IMR-90 (cell line): ENCODE measurements at places on chromosomes 2 and 18. TPM values are rescaled to one million over a fixed set of nuclear protein-coding genes. Genes with fewer than 3 reads are reported as not detected.

- peaks cover 2% of the 10 kb centered on the region; the same call in 1 of the 2 replicates for H3K36me3 ChIP-seq
- H3K4me1 ChIP-seq = peaks cover 12% of the 10 kb centered on the region
- peak; percentile 82 for DNase-seq
- H3K4me3 ChIP-seq = no peak overlapping the region
- H3K27ac ChIP-seq = no peak overlapping the region
Measured at GRCh38 chr2:37635504-37636380, 35.7 kb downstream of the CDC42EP3 start.

- H3K4me3 ChIP-seq = no peak overlapping the region
- H3K27me3 ChIP-seq = no peaks in the 10 kb centered on the region
- no peaks in the 10 kb centered on the region for H3K36me3 ChIP-seq
- DNase-seq = no peak
- no peak overlapping the region for H3K27ac ChIP-seq
Measured at GRCh38 chr2:58350484-58350883, 109.4 kb upstream of the FANCL start.

Gene FOXD4L1
- not detected in 2 replicates for total RNA-seq

GRCh38 chr18:9947248-9947647 is 33.4 kb downstream of the VAPA start:
- no peak overlapping the region for H3K27ac ChIP-seq
- no peaks in the 10 kb centered on the region for H3K27me3 ChIP-seq
- DNase-seq = peak; percentile 28
- no peak overlapping the region for H3K4me3 ChIP-seq
- peaks cover 3% of the 10 kb centered on the region; the same call in 1 of the 2 replicates for H3K4me1 ChIP-seq

Gene CPLX4
- not detected in 2 replicates for total RNA-seq

Gene TNFRSF11A
- under 0.01 TPM in 1 of 2 replicates, not detected in the other for total RNA-seq

- no peak overlapping the region for H3K27ac ChIP-seq
- H3K4me1 ChIP-seq = no peaks in the 10 kb centered on the region; the same call in 1 of the 2 replicates
- no peak for DNase-seq
- no peaks in the 10 kb centered on the region for H3K27me3 ChIP-seq
- H3K4me3 ChIP-seq = no peak overlapping the region
Measured at GRCh38 chr18:58531236-58531635, 97.7 kb downstream of the ALPK2 start.

DNA sequence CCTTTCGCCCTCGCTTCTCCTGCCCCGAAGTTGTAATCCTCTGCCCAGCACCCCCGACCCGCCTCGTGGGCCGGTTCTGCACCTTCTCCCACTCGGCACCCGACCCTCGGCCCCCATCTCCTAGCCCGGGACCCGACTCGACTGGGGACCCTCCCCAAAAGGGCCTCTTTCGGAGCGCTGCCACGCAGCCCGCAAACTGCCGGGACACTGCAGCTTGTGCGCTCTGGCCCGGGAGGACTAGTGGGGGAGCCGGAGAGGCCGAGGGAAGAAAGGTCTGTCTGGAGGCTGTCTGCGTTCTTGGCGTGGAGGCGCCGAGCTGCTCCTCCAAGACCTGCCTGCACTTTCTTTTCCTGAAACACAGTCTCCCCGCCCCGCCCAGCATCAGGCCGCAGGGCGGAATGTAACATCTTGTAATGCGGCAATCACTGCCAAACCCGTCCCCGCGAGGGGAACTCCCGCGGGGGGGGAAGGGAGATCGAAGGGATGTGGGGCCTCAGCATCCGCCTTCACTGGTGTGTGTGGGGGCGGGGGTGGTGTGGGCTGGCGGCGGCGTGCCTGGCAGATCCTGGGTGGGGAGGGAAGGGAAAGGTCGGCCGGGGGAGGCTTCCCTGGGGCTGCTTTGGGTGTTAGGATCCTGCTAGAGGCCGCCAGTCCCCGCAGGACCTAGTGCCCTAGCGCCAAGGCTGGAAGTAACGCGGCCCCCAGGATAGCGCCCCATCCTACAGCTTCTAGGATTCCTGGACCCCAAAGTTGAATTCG is 7.4 kb downstream of the DLX2 start:
- no peaks in the 10 kb centered on the region for H3K36me3 ChIP-seq
- H3K4me3 ChIP-seq = peak overlapping the region; percentile 58
- H3K27me3 ChIP-seq = peaks cover 44% of the 10 kb centered on the region
- peak; percentile 78 for DNase-seq

Gene FHL2
- total RNA-seq = 373 and 464 TPM in 2 replicates

Gene CXCR1
- not detected in 2 replicates for total RNA-seq

DNA sequence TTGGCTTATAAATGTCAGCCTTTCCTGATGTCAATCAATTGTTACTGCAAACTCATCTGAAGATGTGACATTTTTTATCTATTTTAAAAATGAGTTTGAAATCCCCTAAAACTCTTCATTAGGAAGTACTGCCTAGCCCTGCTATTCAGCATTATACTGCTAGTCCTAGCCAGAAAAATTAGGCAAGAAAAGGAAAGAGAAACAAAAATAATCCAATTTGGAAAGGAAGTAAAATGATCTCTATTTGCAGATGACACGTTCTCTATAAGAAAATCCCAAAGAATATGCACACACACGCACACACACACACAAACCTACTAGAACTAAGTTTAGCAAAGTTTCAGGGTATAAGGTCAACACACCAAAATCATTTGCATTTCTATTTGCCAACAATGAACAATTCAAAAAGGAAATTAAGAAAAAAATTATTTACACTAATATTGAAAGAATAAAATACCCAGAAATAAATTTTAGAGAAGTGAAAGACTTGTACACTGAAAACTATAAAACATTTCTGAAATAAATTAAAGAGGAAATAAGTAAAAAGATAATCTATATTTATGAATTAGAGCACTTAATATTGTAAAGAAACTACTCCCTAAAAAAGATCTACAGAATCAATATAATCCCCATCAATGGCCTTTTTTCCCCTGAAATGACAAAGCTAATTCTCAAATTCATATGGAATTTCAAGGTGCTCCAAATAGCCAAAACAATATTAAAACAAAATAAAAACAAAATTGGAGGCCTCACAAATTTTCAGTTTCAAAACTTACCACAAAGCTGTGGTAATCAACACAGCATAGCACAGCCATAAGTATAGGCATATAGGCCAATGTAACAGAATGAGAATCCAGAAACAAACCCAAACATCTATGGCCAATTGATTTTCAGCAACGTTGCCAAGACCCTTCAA is 433.7 kb upstream of the TRIB2 start:
- DNase-seq = no peak
- no peaks in the 10 kb centered on the region; the same call in 1 of the 2 replicates for H3K4me1 ChIP-seq
- no peak overlapping the region for H3K4me3 ChIP-seq
- no peaks in the 10 kb centered on the region for H3K27me3 ChIP-seq
- H3K27ac ChIP-seq = no peak overlapping the region

Gene CPO
- not detected in 2 replicates for total RNA-seq

Gene MPV17
- total RNA-seq = 70.4 and 80.5 TPM in 2 replicates

Gene CAPN13
- not detected in 2 replicates for total RNA-seq

GRCh38 chr2:72024451-72025175 is 123.0 kb downstream of the CYP26B1 start:
- H3K36me3 ChIP-seq = no peaks in the 10 kb centered on the region
- peaks cover under 1% of the 10 kb centered on the region; the same call in 1 of the 2 replicates for H3K27me3 ChIP-seq
- no peak overlapping the region for H3K27ac ChIP-seq
- no peak for DNase-seq

GRCh38 chr2:178072383-178073301 is at the start of gene PDE11A:
TSS of gene PDE11A (minus strand) at chr2:178072777. CDS start at chr2:178072437, 340 bp downstream.
- H3K36me3 ChIP-seq = no peaks in the 10 kb centered on the region
- peak within 1 kb of the TSS; percentile 5; the same call in 1 of the 2 replicates for H3K27ac ChIP-seq
- peak; percentile 66 for DNase-seq
- H3K4me3 ChIP-seq = peak within 1 kb of the TSS; percentile 48
- peaks cover 2% of the 10 kb centered on the region; the same call in 1 of the 2 replicates for H3K4me1 ChIP-seq

DNA sequence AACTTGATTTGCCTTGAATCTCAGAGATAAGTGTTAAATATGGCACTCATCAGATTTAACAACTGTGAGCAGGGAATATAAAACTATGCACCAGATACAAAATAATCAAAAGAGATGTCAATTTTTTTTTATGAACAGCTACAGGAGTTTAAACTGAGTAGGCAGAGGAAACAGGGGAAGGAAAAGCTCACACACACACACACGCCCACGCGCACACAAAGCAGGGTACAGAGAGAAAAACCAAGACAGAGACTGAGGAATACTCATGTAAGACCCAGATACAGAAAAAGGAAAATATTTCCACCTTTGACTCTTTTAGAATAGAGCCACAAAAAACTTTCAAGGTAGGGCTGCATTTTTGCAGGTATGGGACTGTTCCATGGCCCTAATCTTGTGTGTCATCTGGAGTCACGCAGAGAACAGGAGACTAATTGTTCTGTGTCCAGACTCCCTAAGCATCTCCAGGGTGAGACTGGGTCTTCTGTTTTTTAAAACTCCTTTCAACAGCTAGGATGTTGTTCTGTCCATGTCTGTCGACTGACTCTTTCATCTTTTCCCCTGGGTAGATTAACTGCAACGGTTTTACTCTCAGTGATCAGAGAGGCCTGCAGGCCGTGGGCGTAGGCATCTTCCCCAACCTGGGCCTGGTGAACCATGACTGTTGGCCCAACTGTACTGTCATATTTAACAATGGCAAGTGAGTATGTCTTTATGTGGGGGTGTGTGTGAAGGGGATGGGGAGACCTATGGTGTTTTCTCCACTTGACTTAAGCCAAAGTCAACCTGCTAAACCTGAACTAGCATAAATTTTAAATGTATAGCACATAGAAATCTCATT is 23.0 kb downstream of the SMYD1 start:
- H3K36me3 ChIP-seq = no peaks in the 10 kb centered on the region
- H3K4me1 ChIP-seq = no peaks in the 10 kb centered on the region
- H3K27me3 ChIP-seq = peaks cover 12% of the 10 kb centered on the region

- no peaks in the 10 kb centered on the region for H3K36me3 ChIP-seq
- no peak overlapping the region for H3K4me3 ChIP-seq
- H3K4me1 ChIP-seq = no peaks in the 10 kb centered on the region
- no peaks in the 10 kb centered on the region for H3K27me3 ChIP-seq
- H3K27ac ChIP-seq = no peak overlapping the region
Measured at GRCh38 chr18:1048032-1048431, 143.4 kb downstream of the ADCYAP1 start.

DNA sequence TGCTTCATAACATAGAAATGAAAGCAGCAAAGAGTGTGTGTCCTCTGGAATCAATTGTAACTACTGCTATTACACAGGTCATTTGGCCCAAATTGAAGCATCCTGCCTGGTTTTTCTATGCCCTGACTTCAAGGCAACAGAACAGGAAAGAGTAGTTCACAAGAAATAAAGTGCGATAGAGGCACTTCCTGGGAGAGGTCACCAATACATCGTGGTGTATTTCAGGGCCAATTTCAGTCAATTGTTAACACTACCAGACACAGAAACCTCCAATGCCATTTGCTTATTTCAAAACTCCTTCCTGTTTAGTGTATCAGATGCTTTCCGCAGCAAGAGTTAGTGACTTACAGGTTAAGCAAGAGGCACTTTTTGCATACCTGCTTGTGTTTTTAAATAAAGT is 292.1 kb downstream of the ETAA1 start:
- peaks cover 1% of the 10 kb centered on the region; the same call in 1 of the 2 replicates for H3K27me3 ChIP-seq
- no peak for DNase-seq
- no peaks in the 10 kb centered on the region for H3K36me3 ChIP-seq
- H3K4me3 ChIP-seq = no peak overlapping the region
- no peaks in the 10 kb centered on the region for H3K4me1 ChIP-seq

- H3K27ac ChIP-seq = no peak overlapping the region
- no peaks in the 10 kb centered on the region for H3K36me3 ChIP-seq
- H3K4me1 ChIP-seq = peaks cover 9% of the 10 kb centered on the region
- H3K27me3 ChIP-seq = peaks cover 3% of the 10 kb centered on the region; the same call in 1 of the 2 replicates
Measured at GRCh38 chr2:101310834-101311695, 2.6 kb upstream of the RNF149 start.

Gene LAMA1
- total RNA-seq = 10.9 and 11.4 TPM in 2 replicates

Gene DRC1
- total RNA-seq = under 0.01 and 0.18 TPM in 2 replicates

DNA sequence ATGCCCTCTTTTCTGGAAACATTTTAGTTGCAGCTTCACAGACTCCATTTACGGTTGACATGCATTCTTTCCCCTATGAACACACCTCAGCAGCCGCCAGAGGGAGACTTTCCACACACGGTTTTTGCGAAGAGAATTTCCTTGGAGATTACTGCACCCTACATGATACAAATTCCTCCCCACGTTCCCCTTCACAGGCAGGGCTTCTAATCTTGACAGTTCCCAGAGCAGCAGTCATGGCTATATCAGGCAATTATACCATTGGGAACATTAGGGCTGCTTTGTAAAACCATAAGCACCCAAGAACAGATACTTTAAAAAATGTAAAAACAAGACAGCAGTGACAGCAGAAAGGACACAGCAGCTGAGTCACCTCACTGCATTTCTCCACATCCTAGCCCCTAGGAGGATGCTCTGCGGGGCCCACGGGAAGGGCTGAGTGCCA is 253.8 kb downstream of the TGIF1 start:
- H3K27me3 ChIP-seq = no peaks in the 10 kb centered on the region; the same call in none of the 2 replicates
- H3K4me3 ChIP-seq = no peak overlapping the region
- H3K4me1 ChIP-seq = peaks cover 12% of the 10 kb centered on the region; the same call in 1 of the 2 replicates
- DNase-seq = peak; percentile 73
- H3K36me3 ChIP-seq = no peaks in the 10 kb centered on the region

- no peak overlapping the region for H3K27ac ChIP-seq
- DNase-seq = no peak
- H3K4me3 ChIP-seq = no peak overlapping the region
- H3K27me3 ChIP-seq = no peaks in the 10 kb centered on the region
Measured at GRCh38 chr2:52343706-52344266, 1311.9 kb upstream of the NRXN1 start.

DNA sequence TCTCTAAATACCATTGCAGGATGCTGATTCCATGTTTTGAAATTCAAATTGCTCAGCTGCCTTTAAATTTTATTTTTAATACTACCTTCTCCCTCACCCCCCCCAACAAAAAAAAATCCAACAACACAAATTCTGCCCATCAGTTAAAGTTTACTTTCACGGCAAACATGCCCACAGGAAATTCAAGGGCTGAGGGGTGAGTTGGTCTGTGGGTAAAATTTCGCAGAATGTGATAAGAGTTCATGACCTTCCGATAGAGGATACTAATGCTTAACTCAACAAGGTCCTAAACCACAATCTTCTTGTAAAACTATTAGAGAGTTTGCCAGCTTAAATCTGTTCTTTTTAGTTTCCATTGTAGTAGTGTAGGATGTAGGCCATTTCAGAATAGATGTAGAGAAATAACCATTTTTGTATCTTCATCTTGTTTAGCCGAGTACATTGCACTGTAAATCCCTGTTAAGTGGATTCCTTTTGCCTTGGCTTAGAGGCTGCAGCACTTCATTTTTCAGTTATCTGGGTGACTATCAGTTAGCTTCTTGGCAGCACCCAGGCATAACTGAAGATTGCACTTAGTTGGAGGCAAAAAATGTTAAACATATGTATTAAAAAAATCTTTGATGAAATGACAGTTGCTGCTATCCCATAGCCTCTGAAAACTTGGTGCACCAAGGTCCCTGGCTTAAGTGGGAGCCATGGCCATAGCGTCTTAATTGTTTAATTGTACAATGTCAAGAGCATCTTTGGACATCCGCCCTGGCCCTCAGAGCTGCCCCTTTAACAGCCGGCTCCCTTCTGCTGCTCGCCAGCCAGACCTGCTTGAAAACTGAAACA is 232.3 kb downstream of the HAUS1 start:
- peaks cover 63% of the 10 kb centered on the region for H3K27me3 ChIP-seq
- no peaks in the 10 kb centered on the region for H3K36me3 ChIP-seq
- no peak for DNase-seq
- H3K27ac ChIP-seq = no peak overlapping the region
- H3K4me3 ChIP-seq = no peak overlapping the region

Gene ARID5A
- total RNA-seq = 2.2 and 2.3 TPM in 2 replicates
